ENCODE measurements at places on chromosomes 3 and 15.

GRCh38 chr3:171358181-171358880 is 101.9 kb downstream of the TNIK start:
- DNase-seq = no peak

- DNase-seq = no peak
Observed at GRCh38 chr3:37979541-37980461, 10.8 kb upstream of the VILL start.

DNA sequence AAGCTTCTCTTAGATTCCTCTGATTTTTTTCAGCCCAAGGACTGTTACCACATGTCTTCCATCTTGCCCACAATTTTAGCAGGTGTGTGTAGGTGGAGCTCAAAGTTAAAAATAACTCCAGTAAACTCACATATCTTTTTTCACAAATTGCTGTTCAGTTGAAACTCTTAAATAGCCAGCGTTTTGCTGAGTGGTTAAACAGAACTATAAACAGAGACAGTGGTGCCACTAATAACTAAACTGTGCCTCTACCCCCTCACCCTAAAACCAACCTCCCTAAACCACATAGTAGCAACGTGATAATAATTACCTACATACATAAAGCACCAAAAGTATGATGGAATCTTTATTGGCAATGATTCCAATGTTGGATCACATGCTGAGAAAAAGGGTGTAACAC is 525.1 kb downstream of the PDCD6IP start:
- DNase-seq = no peak

DNA sequence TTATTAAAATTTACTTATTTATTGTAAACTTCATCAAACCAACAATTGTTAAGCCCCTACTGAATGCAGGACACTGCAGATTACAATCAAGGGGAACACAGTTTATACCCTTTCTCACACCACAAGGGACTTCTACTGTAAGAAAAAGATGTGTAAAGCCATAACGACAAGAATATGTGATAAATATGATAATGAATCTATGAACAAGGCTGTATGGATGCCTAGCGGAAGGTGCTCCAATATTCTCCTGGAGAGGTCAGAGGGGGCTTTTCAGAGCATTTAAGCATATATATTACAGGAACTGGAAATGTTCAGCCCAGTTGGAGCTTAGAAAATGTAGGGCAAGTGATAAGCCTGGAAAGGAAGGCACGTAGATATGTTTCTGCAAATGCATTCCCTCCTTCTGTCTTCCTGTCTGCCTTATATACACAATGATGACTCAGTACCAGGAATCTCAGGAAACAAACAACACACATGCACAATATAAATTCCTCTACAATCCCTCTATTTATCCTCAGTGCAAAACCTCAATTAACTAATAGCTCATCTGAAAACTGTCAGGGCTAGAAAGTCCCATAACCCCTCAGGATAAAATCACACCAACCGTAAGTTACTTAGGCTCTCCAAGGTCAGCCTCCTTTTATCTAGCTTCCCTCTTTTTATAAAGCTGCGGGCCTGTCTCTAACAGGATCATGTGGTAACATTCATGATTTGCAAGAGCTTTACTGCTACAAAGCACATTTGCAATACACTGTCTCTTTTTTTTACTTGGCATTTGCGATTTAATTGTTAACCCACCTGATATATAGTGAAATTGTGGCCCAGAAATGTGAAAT is 393.1 kb downstream of the LPP start:
- DNase-seq = no peak

DNA sequence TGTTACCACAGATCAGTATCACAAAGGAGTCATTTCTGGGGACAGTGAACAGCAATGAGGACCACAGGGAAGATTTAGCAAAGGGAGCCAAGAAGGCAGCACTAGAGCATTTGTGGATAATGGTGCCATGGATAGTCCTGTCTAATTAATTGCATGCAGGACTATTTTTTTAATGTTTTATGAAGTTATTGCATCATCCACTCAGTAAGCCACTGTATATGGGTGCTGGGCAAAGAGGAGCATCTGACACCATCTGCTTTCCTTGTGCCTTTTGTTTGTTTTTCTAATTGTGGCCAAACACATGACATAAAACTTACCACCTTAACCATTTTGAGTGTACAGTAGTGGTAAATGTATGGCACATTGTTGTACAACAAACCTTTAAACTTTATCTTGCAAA is 301.1 kb upstream of the LRRFIP2 start:
- DNase-seq = no peak

GRCh38 chr3:175748087-175748730 is 889.1 kb downstream of the NAALADL2 start:
- no peak for DNase-seq

GRCh38 chr15:64742385-64742784 is 33.0 kb downstream of the RBPMS2 start:
- no peak for DNase-seq

DNA sequence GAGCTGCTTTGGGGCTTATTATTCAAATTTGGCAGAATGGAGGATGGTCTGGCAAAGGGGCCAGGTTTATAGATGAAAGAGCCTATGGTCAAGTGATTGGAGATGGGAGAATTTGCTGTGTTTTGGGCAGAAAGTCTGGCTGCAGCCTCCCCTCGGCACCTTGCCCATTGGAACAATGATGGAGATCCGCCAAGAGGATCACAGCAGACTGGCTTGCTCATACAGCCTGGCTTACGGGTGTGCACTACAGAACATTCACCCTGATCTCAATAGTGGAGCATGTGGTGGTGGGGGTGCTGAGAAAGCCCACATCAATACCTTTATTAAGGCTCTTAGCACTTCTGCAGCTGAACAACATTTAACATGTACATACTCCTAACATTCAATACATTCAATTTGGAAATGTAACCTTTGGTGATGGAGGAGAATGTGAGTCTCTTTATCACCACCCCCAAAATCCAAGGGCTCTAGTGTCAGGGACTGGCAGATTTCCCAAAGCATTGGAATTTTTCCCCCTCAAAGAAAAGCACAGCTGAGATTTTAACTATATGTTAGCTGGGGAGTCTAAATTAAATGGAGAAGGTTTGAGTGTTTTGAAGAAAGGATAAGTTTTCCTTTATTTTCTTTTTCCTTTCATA is 118.4 kb upstream of the TMC3 start:
- no peak for DNase-seq

All from stimulated activated CD4-positive, alpha-beta T cell treated with anti-CD3 and anti-CD28 coated beads, TNF-alpha, amount 100 ng/mL, for 1 hour (primary cell).